CD8-positive, alpha-beta memory T cell (primary cell): ENCODE measurements at places on chromosomes 11 and 22. TPM values are rescaled to one million over a fixed set of nuclear protein-coding genes. Genes with fewer than 3 reads are reported as not detected.
A peak's percentile ranks its signal among the peaks of the same experiment; 100 is the strongest.

- no peak for DNase-seq
Measured at GRCh38 chr22:31532060-31532459, 35.7 kb downstream of the SFI1 start.

- DNase-seq = peak; percentile 44
Measured at GRCh38 chr11:95641495-95641894, 148.1 kb downstream of the FAM76B start.

DNA sequence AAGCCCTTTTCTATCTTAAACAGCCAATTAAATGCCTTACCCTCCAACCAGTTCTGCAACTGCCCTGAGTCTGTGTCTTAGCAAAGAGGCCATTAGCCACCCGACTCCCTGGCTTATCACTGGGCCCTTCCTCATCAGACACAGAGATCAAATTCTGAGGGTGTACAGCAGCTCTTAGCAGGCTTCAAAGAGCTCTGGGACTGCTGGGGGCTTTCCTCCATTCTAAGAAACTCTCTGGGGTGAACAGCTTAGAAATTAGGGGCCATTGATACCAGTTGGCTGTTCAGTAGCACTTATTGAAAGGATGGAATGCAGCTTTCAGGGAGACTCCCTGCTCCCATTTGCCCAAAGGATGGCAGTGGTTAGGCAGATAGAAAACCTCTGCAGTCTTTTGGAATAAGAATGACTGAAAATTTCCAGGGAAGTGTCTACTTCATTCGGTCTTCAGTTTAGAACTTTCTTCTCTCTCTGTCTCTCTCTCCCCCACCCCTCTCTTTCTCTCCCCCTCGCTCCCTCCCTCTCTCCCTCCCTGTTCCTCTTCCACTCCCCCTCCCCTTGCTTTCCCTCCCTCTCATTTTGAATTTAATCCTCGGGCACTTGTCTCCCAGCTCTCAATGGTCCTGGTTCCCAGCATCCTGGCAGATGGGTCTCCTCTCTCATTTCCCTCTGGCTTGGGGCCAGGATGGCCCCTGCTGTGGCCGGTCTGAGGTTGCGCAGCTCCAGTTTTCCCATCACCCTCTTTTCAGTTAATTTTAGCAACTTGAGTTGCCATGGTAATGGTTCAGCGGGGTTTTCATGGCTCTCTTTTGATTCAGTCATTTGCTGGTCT lies 76.4 kb downstream of the COMMD9 start:
- no peak for DNase-seq

The CCDC81 gene
- total RNA-seq = 0.44 TPM

The FLRT1 gene
- not detected for total RNA-seq

- DNase-seq = no peak
Measured at GRCh38 chr22:25437414-25438160, 126.9 kb upstream of the GRK3 start.

DNA sequence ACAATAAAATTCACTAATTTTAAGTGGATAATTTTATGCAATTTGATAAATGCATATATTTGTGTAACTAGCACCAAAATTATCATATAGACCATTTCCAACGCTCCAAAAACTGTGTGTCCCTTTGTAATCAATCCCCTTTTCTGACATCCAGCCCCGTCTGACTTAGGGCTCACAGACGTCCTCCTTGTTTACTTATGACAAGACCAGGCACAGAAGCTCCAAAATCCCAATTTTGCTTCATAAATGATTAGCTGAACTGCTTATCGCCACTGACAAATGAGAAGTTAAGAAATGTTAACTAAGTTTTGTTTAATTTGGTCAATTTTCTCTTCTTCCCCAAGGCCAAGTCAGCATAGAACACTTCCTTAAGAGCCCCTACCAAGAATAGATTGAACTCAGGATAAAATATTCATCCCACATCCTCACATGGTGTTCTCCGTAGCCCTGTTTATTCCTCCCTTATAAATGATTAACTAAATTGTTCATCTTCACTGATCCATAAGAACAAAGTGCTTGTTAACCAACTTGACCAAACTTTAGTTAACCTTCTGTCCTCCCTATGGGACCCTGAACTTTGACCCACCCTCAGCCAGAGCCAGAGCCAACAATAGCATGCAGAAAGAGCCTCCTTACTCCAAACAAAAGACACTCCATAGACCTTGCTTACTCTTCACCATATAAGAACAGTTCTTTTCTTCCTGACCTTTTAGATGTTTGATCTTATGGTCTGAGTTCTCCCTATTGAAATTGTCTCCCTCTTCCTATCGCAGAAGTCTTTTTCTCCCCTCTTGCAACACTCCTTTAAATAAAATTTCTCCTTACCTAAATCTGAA lies 30.8 kb upstream of the GLYAT start:
- DNase-seq = no peak

DNA sequence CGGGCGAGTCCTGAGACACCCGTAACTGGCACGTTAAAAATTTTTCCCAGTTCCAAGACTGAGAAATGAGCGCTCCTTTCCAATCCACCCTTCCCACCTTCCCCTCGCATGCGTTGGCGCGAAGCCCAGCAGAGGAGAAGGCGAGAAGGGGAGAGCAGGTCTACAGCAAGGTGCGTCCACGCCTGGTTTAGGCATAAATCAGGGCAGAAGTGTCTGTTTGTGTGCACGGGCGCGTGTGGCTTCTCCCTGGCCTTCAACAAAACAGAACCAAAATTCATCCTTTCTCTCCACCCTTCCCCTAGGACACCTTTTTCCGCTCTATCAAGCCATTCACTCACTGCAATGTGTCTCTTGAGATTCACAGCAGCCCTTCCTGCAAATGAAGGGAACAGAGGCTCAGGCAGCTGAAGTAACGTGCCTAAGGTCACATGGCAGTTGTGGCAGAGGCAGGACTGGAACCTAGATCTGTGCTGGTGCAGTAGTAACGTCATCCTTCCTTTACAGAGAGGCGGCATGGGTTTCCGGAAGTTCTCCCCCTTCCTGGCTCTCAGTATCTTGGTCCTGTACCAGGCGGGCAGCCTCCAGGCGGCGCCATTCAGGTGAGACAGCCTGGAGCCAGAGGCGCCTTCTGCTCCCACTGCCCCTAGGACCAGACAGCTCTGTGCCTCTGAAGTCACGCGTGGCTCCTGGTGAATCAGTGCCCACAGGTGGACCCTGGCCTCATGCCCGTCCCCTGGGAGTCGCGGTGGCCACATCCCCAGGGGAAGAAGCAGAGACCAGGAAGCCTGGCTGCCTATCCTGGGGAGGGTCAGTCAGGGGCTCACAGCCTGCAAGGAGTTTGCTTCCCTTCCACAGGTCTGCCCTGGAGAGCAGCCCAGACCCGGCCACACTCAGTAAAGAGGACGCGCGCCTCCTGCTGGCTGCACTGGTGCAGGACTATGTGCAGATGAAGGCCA lies 1.1 kb downstream of the CALCB start:
- DNase-seq = peak; percentile 60

DNA sequence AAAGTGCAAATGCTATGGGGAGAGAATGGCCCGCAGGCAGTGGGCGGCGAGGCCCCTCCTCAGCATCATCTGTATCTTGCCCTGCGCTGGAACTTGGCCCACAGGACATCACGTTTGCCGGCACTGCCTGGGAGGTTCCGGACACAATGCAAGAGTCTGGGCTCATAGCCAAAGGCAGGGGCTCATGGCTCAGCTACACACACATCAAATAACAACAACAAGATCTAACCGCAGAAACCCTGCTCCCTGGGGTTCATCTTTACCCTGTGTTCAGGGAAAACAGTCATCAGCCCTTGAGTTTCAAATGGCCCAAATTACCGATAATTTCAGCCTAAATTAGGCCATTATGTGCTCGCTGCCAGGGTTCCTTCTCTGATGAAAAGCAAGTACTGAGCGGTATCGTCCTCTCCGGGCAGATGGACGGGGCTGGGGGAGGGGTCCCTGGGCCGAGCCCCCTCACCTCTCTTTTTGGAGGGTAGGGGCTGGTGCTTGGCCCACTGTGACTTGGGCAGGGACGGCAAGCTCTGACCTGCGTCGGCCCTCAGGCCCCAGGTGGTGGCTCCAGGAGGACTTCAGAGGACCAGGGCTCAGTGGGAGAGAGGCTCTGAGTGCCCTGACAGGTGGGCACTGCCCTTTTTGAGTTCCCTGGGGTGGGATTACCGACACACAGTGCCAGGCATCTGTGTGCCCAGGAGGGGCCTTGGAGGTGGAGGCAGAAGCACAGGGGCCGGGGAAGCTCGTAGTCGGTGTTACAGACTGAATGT lies 25.0 kb upstream of the GAL start:
- DNase-seq = no peak

DNA sequence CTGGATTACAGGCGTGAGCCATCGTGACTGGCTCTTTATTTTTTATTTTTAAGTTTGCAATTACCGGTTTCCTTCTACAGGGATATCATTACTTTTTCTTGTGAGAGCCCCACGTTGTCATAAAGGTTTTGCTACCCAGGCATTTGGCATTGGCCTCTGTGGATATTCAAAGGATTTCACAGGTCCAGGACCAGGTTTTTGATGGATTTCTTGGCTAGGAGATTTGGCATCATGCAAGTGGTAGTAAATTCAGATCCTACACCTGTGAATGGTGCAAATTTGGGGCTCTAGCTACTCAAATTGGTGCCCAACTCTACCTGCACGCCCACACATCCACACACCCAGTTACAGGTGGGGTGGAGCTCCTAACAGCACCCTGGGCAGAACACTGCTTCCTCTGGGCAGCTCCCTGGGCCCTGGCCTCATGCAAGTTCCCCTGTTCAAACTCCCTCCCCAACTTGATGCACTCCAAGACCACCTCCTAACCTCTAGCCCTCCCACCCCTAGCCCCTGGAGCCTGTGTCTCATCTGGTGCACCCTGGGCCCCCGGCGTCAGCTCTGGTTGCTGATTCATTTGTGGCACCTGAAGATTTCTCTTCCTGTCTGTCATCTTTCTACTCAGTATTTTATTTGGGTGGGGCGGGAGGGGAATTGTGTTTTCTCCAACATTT lies 9.3 kb upstream of the MRGPRD start:
- DNase-seq = no peak

GRCh38 chr22:38454353-38455075 lies 485 bp downstream of the KCNJ4 start:
- DNase-seq = peak; percentile 18

The TRIM49 gene
- total RNA-seq = not detected

DNA sequence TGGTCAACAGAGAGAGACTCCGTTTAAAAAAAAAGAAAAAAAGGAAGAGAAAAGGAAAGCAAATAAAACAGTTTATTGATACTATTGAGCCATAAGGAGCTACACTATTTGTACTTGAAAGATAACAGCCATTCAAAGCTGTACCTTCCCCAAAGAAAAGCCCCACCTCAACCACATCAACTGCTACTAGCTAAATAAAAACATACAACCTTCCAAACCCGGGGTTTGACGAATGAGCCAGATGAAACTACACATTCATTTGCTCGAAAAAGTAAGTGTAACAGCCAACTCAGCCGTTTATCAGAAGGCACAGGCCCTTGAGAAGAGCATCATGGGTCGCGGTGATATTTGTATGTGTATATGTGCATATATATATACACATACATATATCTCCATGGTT lies 78.4 kb downstream of the SIK3 start:
- peak; percentile 21 for DNase-seq

The SCO2 gene
- total RNA-seq = 2.4 TPM

The OR52B2 gene
- total RNA-seq = not detected

DNA sequence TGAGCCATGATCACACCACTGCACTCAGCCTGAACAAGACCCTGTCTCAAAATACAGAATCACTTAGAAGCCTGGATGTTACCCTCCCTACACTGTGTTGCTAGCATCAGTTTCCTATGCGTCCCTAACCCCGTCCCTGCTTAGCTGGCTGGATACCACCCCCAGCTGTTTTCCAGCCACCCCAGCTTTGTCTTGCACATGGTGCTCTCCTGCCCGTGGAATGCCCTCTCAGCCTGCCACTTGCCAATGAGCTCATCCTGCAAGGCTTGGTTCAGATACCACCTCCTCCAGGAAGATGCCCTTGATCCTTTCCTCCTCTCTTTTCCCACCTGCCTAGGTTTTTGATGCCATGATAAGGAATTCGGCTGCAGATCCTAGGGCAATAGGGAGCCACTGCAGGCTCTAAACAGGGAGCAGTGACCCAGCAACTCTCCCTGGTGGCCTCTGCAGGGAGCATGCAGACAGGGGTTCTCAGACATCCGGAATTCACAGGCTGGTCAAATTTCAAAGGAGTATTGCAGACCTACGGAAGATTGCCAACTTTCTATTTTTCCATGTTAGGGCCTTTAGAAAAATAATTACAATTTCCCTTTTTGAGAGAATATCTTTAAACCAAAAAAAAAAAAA lies 52.7 kb upstream of the WNT7B start:
- DNase-seq = no peak

- DNase-seq = no peak
Measured at GRCh38 chr11:65206441-65206841, 24.7 kb downstream of the CAPN1 start.

- no peak for DNase-seq
Measured at GRCh38 chr22:22233081-22233480, 11.5 kb upstream of the VPREB1 start.

DNA sequence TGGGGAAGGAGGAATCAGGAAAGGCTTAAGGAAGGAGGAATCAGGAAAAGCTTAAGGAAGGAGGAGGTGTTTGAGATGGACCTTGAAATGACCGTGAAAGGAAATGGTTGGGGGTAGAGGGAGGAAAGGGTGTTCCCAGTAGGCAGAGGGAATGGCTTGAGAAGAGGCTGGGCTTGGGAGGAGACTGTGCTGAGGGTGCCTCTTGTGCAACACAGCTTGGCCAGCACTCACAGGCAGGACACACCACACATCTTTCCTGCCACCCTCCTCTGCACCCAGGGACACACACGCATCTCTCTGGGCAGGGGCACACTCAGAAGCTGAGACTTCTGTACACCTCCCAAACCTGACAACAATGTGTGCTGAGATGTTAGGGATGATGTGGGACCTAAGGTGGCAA lies 151.4 kb downstream of the FBXO7 start:
- no peak for DNase-seq

- no peak for DNase-seq
Measured at GRCh38 chr11:115576606-115577380, 72.6 kb upstream of the CADM1 start.

GRCh38 chr11:97956904-97957303 lies 1063.8 kb upstream of the CNTN5 start:
- DNase-seq = no peak

- no peak for DNase-seq
Measured at GRCh38 chr11:84626256-84626655, 1000.9 kb downstream of the DLG2 start.

GRCh38 chr11:134658481-134659225 lies 246.6 kb upstream of the B3GAT1 start:
- DNase-seq = no peak

DNA sequence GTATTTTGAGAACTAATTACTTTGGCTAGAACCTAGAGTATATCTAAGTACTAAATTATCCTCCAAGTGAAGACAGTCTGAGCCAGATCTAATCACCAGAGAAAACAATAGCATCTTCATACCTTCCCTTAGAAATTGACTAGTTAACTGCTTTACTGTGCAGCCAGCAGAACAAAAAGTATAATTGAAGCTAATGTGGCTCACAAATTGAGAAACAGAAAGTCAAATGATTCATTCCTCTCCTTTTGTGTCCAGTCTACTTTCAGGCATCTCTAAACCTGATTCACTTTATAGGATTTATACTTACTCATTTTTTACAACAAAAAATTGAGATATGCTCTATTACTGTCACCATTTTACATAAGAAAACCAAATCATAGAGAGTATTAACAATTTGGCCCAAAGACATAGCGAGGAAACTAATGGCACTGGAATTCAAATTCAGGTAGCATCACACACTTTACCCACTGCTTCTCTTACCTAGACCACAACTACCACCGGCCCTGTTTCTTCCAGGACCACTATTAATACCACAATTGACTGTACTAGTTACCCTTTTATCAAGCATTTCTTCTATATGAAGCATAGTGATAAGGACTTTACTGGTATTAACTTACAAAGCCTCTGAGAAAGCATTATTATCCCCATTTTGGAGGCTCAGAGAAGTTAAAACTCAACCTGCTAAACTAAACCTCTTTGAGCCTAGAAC lies 1402.6 kb upstream of the TENM4 start:
- no peak for DNase-seq

The SOX10 gene
- not detected for total RNA-seq
